ENCODE measurements at places on chromosomes 13 and 19. TPM values are rescaled to one million over a fixed set of nuclear protein-coding genes. Genes with fewer than 3 reads are reported as not detected.
A peak's percentile ranks its signal among the peaks of the same experiment; 100 is the strongest.

Gene ZGLP1
- total RNA-seq: 2.0 TPM

Gene VN1R4
- total RNA-seq: not detected

- H3K4me1 ChIP-seq: no peaks in the 10 kb centered on the region
- no peak for DNase-seq
- no peaks in the 10 kb centered on the region for H3K36me3 ChIP-seq
- no peak overlapping the region for H3K27ac ChIP-seq
- H3K4me3 ChIP-seq: no peak overlapping the region
Measured at GRCh38 chr13:59413126-59413525, 750.6 kb downstream of the DIAPH3 start.

DNA sequence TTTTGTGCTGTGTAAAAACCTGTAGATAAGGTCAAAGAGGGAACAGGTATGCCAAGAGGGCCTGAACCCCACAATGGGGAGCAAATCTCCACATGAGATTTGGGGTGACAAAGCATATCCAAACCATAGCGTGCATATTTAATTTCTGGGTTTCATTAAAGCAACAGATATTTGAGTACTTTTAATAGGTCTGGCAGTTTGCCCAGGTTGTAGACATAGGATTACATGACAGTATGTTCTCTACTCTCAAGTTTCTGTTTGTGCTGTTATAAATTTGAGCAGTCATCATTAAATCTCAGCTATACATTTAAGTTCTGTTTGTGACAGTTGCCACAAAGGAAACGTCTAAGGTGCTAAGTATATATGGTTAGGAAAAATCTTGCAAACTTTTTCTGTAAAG lies 236.4 kb downstream of the ATP8A2 start:
- no peak overlapping the region for H3K27ac ChIP-seq
- H3K27me3 ChIP-seq: peaks cover 12% of the 10 kb centered on the region
- no peak overlapping the region for H3K4me3 ChIP-seq
- no peaks in the 10 kb centered on the region for H3K36me3 ChIP-seq

Gene PSG3
- total RNA-seq: not detected

DNA sequence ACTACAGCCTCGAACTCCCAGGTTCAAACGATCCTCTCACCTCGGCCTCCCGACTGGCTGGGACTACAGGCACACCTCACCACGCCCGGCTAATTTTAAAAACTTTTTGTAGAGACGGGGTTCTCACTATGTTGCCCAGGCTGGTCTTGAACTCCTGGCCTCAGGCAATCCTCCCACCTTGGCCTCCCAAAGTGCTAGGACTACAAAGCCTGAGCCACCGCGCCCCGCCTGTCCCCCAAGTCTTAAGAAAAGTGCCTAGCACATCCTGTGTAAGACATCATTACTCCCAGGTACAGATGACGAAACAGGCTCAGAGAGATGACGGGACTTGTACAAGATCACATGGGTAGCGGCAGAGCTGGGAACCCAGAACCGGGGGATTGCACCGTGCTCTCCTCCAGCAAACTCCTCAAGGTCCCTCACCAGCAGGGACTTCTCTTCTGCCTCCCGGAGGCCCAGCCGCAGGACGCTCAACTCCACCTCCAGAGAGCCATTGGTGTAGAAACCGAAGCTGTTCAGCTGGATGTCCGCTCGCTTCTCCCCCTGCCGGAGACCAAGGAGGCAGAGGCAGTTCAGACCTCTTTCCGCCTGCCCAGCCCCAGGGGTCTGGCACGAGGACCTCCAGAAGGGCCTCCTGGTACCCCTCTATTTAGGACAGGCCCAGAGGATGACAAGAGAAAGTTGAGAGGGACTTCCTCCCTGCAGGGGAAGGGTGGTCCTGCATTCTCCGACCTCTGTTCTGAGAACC lies 1.0 kb downstream of the GPR108 start:
- H3K36me3 ChIP-seq: peaks cover 30% of the 10 kb centered on the region
- peak; percentile 92 for DNase-seq
- peak overlapping the region; percentile 98 for H3K4me3 ChIP-seq
- no peaks in the 10 kb centered on the region for H3K27me3 ChIP-seq
- peak overlapping the region; percentile 99 for H3K27ac ChIP-seq

- peaks cover 22% of the 10 kb centered on the region for H3K4me1 ChIP-seq
- peaks cover 9% of the 10 kb centered on the region for H3K27me3 ChIP-seq
- peaks cover 3% of the 10 kb centered on the region for H3K36me3 ChIP-seq
Measured at GRCh38 chr19:18636969-18637629, at the start of gene KLHL26. TSS of gene KLHL26 (plus strand) at chr19:18637028. CDS start at chr19:18637055, 27 bp downstream.

DNA sequence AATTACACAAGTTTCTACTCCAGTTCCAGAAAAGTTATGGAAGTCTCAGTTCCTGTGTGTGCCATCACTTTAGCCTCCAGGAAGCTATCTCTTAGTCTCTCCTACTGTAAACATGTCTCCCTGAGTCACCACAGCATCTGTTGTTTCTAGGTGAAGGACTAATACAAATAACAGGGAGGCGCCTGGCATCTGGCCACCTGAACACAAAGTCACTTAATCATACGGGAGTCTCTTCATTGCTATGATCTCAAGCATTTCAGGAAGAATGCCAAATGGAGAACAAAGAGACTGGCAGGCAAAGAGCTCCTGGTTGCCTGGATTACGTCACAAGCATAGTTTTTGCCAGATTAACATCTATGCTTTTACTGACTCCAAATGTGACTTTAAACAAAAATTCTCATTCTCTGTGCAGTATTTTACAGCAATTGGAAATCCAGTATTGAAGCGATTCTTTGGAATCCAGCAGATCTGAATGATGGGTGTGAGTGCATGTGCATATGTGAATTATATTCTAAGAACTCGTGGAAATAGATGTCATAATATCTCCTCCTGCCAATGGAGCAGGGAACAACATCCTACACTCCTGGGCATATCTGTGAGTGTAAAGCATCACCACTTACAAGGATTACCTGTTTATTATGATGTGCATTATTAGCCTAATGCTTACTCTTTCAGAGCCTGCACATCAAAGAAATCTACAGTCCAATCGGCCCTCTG lies 572.8 kb downstream of the PCDH9 start:
- H3K4me3 ChIP-seq: no peak overlapping the region
- H3K27ac ChIP-seq: no peak overlapping the region
- H3K36me3 ChIP-seq: no peaks in the 10 kb centered on the region
- no peaks in the 10 kb centered on the region for H3K4me1 ChIP-seq
- DNase-seq: no peak

GRCh38 chr19:46951171-46951986 lies 68.3 kb upstream of the NPAS1 start:
- H3K36me3 ChIP-seq: peaks cover 34% of the 10 kb centered on the region
- peaks cover 58% of the 10 kb centered on the region for H3K4me1 ChIP-seq
- H3K27ac ChIP-seq: peak overlapping the region; percentile 43
- DNase-seq: no peak
- H3K4me3 ChIP-seq: no peak overlapping the region

DNA sequence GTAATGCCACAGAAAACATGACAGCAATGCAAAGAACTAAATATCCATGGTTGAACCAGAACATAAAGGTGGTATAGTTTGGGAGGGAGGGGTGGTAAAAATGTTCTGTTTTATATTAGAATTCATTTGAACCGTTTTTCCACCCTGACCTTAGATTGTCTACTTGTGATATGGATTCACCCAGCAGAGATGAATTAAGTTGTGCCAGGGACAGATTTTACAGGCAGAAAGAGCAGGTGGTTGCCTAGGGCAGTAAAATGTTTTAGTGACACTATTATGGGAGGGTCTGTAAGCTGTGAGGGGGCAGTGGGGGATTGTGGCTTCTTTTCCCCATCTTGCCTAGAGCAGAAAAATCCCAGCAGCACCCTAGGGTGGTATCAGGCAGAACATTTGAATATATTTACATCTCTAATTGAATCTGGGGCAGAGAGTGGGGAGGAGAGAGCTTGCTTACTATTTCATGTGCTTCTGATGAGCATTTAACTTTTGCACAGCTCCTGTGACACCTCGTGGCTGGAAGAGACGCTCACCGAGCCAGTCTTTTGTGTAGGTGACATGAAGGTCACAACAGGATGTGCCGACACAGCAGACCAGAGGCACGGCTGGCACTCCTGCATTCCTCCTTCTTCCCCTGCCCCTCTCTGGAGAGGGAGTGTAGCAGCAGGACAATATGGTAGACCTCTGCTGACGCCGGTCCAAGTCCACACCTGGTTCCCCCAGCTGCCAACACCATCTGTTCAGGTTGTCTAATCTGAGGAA lies 452.3 kb downstream of the IRS2 start:
- DNase-seq: no peak
- H3K36me3 ChIP-seq: no peaks in the 10 kb centered on the region
- peaks cover 2% of the 10 kb centered on the region for H3K27me3 ChIP-seq

DNA sequence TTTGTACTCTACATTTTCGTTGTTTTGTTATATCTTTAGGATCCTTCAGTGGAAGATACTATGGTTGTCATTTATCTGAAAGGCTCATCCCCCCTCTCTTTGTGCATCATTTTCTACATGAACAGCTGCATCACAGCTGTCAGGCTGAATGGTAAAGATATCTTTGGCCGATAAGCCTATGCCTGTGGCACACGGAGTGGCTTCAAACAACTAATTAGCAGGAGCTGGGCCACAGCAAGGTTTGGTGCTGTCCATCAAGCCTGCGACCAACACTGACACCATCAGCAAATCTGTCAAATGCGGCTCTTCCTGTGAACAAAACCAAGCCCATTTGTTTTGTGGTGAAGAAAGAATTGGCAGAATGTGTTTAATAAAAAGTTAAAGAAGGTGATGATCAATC lies 334.4 kb downstream of the PCDH9 start:
- no peaks in the 10 kb centered on the region for H3K4me1 ChIP-seq
- H3K27me3 ChIP-seq: no peaks in the 10 kb centered on the region
- H3K4me3 ChIP-seq: no peak overlapping the region
- H3K27ac ChIP-seq: no peak overlapping the region
- no peaks in the 10 kb centered on the region for H3K36me3 ChIP-seq

- peaks cover 8% of the 10 kb centered on the region for H3K4me1 ChIP-seq
- H3K4me3 ChIP-seq: no peak overlapping the region
- no peaks in the 10 kb centered on the region for H3K27me3 ChIP-seq
- DNase-seq: no peak
- no peak overlapping the region for H3K27ac ChIP-seq
Measured at GRCh38 chr13:23777575-23777870, 111.7 kb downstream of the MIPEP start.

- no peak for DNase-seq
- H3K36me3 ChIP-seq: peaks cover 6% of the 10 kb centered on the region
- no peak overlapping the region for H3K27ac ChIP-seq
- H3K4me1 ChIP-seq: peaks cover 14% of the 10 kb centered on the region
- peaks cover 6% of the 10 kb centered on the region for H3K27me3 ChIP-seq
Measured at GRCh38 chr19:16180611-16181010, 4.6 kb upstream of the FAM32A start.

Gene ZNF723
- not detected for total RNA-seq

Gene MATK
- total RNA-seq: 32.3 TPM

DNA sequence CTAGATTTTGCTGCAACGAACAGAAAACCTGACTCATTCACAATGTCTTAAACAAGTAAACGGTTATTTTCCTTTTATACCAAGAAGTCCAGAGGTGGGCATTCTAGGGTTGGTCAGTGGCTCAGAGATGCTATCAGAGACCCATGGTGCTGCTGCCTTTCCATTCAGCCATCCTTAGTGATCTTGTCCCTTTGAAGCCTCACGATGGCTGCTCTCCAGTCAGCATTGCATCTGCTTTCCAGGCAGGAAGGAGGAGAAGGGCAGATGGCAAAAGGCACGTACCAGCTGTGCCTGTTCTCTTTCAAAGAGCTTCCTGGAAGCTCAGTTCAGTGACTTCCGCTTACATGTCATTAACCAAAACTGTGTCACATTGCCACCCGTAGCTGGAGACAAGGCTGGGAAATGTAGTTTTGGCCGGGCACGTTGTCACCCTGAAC lies 30.1 kb downstream of the WDFY2 start:
- peak overlapping the region; percentile 97 for H3K27ac ChIP-seq
- DNase-seq: peak; percentile 84
- H3K4me1 ChIP-seq: peaks cover 22% of the 10 kb centered on the region
- H3K4me3 ChIP-seq: peak overlapping the region; percentile 82

Gene ANKRD24
- 0.50 TPM for total RNA-seq

DNA sequence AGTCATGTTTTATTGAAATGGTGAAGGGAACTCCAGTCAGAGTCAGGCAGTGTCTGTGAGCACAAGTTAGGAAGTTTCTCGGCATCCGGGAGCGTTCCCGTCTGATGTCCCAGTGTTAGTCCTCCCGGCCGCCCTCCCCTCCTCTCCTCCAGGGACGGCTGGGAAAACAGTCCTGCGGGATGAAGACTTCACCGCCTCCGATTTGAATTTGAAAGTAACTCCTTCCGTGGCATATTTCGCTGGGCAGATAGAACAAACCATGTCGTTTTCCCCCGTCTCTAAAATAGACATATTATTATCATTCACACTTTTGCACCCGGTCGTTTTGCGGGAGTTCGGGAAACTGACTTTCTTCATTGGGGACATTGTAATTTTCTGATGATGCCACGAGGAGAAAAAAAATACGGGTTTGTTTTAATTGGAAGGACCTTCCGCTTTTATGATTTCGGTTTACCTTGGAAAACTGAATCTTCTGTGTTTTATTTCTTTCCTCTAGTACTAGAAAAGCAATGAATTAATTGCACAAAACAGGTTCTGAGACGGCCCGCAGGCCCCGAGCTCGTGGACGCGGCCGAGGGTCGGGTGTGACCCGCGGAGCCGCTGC lies 76.6 kb downstream of the ZIC5 start:
- H3K4me3 ChIP-seq: peak overlapping the region; percentile 68
- DNase-seq: no peak
- H3K27ac ChIP-seq: no peak overlapping the region
- peaks cover 8% of the 10 kb centered on the region for H3K4me1 ChIP-seq

Gene CD70
- 47.4 TPM for total RNA-seq

Gene KLHL1
- not detected for total RNA-seq

DNA sequence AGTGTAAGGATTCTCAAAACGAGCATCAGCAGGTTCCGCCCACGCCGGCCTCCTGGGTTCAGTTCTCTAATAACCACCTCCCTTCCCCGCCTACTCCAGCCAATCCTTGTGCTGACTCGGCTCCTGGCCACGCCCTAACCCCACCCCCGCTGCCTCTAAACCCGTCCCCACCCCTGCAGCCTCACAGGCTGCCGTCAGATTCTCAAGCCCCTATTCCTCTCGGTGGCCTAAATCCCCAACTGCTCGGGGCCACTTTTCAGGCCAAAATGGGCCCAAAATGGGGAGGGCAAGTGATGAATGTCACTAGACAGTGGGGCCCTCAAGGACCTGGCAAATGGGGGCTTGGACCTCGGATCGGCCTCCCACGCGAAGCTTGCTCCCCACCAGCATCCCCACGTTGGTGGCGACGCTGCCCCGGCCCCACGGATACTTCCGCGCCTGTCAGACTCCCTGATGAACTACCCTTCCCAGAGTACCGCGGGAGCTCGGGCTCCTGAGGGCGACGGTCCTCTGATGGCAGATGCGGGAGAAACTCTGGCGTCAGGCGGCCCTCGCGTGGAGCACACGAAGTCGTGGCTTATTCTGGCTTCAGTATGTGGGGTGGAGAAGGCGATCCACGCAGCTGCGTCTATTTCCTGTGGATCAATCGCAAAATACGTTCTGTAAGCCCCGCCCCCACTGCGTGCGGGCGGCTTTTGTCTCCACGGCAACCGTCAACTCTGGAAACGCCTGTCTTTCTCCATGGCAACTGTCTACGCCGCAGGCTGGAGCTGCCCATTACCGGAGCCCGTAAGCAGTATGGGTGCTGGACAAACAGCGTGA lies 24.8 kb downstream of the ZNF473 start:
- H3K4me3 ChIP-seq: peak overlapping the region; percentile 81
- peak overlapping the region; percentile 60 for H3K27ac ChIP-seq
- DNase-seq: peak; percentile 91
- H3K36me3 ChIP-seq: peaks cover 42% of the 10 kb centered on the region
- peaks cover 9% of the 10 kb centered on the region for H3K4me1 ChIP-seq
- H3K27me3 ChIP-seq: peaks cover 4% of the 10 kb centered on the region

- DNase-seq: peak; percentile 93
- H3K36me3 ChIP-seq: peaks cover 10% of the 10 kb centered on the region
- peak within 1 kb of the TSS; percentile 78 for H3K27ac ChIP-seq
- peaks cover 16% of the 10 kb centered on the region for H3K4me1 ChIP-seq
- H3K27me3 ChIP-seq: no peaks in the 10 kb centered on the region
- H3K4me3 ChIP-seq: peak within 1 kb of the TSS; percentile 83
Measured at GRCh38 chr19:11964858-11965645, at the start of gene ZNF763. TSS of gene ZNF763 (plus strand) at chr19:11965040. CDS start at chr19:11965209, 169 bp downstream.

Gene AP1M1
- total RNA-seq: 107 TPM

Gene PLPPR3
- total RNA-seq: not detected
